Stimulated activated CD4-positive, alpha-beta T cell treated with anti-CD3 and anti-CD28 coated beads, Interleukin-15, amount 100 ng/mL, for 24 hours (primary cell): ENCODE measurements at places on chromosomes 11 and 22.

- DNase-seq = no peak
Measured at GRCh38 chr11:120615391-120615790, 103.8 kb downstream of the GRIK4 start.

- no peak for DNase-seq
Measured at GRCh38 chr11:69479591-69480271, 1.7 kb upstream of the LINC01488 start.

DNA sequence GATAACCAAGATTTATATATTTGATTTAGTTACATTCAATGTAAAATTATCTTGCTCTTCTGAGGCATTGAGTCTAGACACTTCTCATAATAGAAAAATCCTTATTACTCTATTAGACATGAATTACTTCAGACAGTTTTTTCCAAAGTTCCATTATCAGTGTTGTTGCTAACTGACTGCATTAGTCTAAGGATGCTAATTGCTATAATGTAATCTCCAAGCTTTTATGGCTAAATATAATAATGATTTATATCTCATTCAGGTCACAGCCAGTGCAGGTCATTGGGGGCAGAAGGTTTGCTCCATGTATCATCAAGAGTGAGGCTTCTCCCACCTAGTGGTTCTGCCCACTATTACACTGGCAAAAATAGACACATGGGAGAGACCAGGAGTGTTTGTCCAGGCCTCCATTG lies 377.2 kb upstream of the DDI1 start:
- DNase-seq = no peak

GRCh38 chr11:42521994-42522393 lies 789.8 kb upstream of the API5 start:
- DNase-seq = no peak

- no peak for DNase-seq
Measured at GRCh38 chr11:7538466-7539454, 25.0 kb downstream of the PPFIBP2 start.

DNA sequence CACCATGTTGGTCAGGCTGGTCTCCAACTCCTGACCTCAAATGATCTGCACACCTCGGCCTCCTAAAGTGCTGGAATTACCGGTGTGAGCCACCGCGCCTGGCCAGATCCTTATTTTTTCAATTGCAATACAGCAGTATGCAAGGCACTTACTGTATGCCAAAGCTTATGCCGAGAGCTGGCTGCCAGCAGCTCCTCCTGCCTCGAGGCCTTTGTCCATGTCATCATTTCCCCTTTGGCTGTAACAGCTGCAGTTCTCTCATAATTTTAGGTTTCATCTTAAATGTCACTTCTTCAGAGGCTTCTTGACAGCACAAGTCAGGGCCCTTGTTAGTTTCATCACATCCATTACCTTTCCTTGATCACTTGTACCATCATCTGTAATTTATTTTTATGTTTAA lies 1.5 kb upstream of the SREBF2 start:
- DNase-seq = no peak

DNA sequence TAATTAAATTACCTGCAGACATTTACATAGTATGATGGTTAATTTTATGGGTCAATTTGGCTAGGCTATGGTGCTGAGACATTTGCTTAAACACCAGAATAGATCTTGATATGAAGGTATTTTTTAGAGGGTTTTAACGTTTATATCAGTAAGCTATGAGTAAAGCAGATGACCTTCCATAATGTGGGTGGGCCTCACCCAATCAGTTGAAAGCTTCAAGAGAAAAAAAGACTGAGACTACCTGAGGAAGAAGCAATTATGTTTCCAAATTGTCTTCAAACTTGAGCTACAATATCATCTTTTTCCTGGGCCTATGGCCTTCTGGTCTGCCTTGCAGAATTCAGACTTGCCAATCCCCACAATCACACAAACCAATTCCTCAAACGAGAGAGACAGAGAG lies 498.8 kb upstream of the API5 start:
- no peak for DNase-seq
